ENCODE measurements at places on chromosomes 1 and 21.

DNA sequence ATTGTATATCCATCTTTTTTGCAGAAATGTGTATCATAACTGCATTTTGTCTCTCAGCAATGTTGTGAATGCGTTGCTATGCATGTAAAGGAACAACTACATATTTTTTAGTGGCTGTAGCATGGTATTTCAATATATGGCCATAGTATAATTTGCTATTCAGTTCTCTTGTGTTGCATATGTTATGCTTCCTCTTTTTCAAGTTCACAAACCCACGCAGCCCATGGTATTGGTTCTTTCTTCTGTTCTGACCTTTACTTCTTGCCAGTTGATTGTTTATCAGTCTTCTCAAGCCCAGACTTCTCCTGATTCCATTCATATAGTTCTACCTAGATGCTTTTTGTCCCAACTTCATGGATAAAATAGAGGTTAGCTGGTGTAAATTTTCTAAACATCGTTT lies 6.1 kb downstream of the SLC22A15 start:
- DNase-seq: no peak

- no peak for DNase-seq
Observed at GRCh38 chr21:38800924-38801744, 4.6 kb upstream of the ETS2 start.

DNA sequence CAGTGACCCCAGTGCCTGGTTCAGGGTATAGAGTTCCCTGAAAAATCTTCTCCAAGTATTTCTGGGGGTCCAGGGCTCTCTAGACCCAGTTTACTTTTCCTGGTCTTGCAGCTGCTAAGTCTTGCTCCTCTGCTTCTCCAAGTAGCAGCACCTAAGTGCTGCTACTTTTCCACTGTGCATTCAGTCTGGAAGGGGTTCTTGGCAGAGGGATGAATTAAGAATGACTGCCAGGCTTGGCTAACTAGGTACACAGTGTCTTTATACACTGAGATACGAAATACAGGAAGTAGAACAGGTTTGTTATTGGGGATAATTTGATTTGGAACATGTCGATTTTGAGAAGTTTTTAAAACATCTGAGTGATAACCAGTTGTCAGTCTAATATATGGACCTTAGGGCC lies 24.2 kb upstream of the ERICH3 start:
- no peak for DNase-seq

DNA sequence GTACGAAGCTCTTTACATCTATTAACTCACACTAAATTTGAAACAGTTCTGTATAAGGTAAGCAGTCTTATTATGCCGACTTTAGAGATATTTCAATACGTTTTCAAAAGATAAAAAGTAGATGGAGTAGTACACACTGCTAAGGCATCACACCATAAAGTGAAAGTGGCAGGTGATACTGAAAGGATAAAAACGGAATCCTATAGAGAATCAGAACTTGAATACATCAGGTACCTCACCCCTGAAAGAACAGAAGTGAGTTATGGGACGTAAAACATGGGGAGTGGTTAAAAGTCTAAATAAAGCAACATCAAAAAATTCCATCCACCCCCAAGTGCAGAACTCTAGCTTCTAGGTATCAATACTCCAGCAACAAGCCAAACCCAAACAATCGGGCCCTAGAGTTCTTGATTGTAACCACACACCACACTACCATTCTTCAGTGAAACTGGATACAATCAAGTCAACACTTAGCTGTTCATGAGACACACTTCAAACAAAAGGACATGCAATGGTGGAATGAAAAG lies 142.6 kb downstream of the SMYD3 start:
- DNase-seq: no peak

GRCh38 chr1:52877554-52877953 lies 35.0 kb downstream of the ZYG11A start:
- no peak for DNase-seq
